ENCODE measurements at places on chromosomes 1 and 21.

- DNase-seq: peak; percentile 86
Measured at GRCh38 chr1:160993544-160994193, 27.3 kb downstream of the F11R start.

GRCh38 chr1:111585447-111586086 is 34.0 kb upstream of the RAP1A start:
- no peak for DNase-seq

- DNase-seq: no peak
Measured at GRCh38 chr1:94798054-94798453, 22.1 kb upstream of the SLC44A3 start.

DNA sequence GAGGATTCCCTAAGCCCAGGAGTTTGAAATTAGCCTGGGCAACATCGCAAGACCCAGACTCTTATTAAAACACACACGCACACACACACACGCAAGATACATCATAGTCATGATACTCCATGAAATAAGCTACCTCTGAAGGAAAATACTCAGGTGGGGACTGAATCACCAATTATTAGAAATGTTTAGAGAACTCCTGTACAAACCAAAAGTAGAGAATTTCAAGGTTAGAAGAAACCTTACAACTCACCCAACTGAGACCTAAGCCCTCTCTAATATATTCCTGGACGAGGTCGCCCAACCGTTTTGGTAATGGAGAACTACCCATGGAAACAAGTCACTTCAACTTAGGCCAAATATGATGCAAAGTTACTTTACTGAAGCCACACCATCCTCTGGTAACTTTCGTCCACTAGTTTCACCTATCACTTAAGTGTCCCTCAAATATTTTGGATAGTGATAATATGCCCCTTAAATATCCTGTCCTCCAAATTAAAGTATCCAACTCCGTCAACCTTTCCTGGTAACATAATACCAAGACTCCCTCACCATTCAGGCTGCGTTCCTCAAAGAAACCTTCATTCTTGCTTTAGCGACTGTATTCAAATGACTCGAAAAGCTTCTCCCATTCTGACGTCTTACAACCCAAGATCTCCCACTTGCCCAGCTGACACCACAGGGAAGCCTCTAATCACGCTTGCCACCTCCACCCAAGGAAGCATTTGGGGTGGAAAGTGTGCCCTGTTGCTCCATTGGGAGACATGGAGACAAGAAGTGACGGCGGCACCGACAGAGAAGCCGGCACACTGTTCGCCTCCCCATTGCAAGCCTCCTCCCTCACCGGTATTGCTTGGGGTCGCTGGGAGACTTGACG is 856 bp downstream of the NRDC start:
- peak; percentile 41 for DNase-seq

DNA sequence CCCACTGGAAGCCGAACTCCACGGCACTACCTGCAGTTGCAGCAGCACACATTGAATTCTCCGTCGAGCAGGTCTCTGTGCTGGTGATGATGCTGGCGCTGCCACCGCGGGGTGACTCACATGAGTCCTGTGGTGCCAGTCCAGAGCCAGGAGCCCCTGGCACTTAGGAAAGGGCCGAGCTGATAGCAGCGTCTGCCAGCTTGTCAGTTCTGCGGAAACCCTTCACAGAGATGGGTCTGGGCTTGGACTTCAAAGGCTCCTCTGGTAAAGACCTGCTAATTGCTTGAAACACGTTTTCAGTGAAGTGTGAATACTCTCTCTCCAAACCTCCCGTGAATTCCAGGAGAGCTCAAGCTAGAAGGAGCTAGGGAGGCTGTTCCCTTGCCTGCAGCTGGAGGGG is 92.2 kb downstream of the GRIK3 start:
- no peak for DNase-seq

GRCh38 chr1:15952317-15953258 is 23.3 kb downstream of the ZBTB17 start:
- peak; percentile 86 for DNase-seq

GRCh38 chr1:207519505-207520399 is 23.8 kb downstream of the CR1 start:
- peak; percentile 48 for DNase-seq

- peak; percentile 18 for DNase-seq
Measured at GRCh38 chr1:197481101-197481500, 213.0 kb downstream of the CRB1 start.

DNA sequence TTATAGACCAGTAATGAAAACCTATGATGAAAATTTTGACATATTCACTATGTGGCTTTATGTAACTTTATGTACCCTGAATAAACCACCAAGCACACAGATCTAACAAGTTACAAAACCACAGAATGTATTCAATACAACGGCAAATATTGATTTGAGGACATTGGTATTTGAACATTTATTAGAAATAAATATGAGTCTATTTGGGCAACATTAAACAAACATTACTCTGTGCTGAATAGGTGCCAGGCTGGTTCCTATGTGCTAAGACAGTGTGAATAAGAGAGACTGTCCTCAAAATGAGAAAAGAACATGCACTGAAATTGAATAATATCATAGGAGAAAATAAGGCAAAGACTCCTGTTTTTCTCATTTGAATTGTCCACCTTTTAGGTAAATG is 1341.2 kb downstream of the PLA2G4A start:
- no peak for DNase-seq

- DNase-seq: peak; percentile 14
Measured at GRCh38 chr1:155126556-155127104, 1.0 kb upstream of the EFNA1 start.

DNA sequence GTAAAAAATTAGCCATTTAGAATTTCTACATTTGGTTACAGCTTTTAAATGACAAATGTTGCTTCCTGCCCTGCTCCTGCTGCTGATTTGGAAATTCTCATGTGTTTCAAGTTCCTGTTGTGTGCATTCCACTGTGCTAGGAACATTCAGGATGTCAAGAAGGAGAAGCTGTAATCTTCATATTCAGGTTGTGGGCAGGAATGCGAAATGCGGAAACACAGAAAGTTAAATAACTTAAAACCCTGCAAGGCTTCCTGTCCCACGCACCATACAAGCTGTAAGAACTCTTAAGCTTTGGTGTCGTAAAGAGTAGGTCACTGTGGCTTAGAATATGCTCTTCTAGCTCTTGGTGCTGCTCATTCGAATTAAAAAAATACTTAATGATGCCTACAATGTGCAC is 52.6 kb downstream of the S100B start:
- DNase-seq: no peak

DNA sequence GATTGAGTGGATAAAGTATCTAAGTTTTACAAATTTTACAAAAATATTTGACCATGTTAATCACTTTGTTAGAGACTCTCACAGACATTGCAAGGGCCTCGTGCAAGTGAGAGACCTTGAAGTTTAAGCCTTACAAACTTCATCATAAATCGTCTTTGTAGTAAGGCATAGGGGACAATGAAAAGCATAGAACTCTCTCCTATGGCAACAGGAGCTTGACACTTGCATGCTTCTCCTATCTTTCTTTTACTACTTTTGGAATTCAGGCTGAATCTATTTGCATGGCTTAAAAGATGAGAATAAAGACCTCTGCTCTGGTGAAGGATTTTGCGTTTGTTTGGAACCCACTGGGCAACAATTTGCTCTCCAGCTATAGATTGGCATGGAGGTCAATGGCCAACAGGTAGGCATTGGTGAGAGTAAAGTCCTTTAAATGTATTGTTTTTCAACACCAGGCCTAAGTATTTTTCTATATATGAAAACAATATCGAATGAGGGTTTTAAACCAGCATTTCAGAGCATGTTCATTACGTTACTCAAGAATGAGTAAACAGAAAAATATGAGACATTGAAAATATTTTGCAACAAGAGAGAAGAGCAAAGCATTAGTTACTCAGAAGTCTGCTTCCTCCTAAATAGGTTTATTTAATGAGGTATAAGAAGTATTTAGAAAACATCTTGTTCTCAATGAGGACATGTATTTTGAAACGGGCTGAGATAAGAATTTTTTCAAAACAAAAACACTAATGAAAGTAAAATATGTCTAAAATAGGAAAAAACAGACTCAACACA is 192.2 kb downstream of the TGFB2 start:
- DNase-seq: peak; percentile 82

DNA sequence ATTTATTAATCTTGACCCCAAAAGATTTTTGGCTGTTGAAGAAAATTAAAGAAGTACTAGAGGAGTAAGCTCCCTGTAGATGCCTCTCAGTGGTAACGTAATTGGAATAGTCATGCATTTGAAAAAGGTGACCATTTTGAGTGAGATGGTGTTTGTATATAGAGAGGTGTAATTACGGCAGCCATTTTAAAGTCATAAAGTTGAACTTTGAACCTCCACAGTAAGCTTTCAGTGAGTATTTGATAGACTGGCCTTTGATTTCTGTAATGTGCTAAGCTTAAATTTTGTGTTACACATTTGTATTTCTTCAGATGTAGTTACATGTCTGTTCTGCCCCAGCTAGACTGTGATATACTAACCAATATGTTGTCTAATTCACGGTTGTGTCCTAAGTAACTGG is 21.5 kb upstream of the TMCO2 start:
- DNase-seq: no peak

DNA sequence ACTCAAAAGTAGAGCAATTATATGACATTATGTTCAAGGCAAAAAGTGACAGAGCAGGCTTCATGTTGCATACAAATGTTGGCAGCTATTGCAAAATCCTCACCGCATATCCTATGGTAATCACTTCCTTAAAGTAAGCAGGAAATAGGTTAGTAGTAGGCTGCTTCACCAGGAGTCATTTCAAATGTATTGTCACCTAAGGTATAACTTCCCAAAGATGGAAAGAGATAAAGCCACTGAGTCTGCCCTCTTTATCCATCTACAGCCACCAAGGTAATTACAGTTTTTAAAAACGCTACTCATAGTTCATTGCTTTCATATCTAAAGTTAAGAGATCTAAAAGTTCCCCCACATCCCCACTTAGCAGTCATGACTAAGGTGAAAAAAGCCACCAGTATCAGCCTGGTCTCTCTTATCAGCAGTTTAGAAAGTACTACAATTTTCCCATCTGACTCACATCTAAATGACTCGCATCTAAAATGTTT is 31.6 kb upstream of the UBE2U start:
- peak; percentile 48 for DNase-seq

GRCh38 chr1:247468481-247469140 is 10.7 kb upstream of the OR2B11 start:
- no peak for DNase-seq

DNA sequence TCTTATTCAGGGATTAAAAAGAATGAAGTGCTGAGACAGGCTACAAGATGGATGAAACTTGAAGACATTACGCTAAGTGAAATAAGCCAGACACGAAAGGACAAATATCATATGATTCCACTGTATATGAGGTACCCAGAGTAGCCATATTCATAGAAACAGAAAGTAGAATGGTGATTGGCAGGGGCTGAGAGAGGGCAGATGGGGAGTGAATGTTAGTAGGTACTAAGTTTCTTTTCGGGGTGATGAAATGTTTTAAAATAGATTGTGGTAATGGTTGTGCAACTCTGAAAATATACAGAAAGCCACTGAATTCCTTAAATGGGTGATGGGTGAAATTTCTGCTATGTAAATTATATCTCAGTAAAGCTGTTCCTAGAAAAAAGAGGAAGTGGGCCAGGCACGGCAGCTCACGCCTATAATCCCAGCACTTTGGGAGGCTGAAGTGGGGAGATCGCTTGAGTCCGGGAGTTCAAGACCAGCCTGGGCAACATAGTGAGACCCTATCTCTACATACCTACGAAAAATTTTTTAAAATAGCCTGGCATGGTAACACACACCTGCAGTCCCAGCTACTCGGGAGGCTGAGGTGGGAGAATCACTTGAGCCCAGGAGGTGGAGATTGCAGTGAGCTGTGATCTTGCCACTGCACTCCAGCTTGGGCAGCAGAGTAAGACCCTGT is 15.9 kb downstream of the SLC27A3 start:
- DNase-seq: peak; percentile 95

GRCh38 chr1:167714098-167714438 is 7.7 kb upstream of the MPZL1 start:
- peak; percentile 90 for DNase-seq

GRCh38 chr1:87872189-87872588 is 543.5 kb downstream of the LMO4 start:
- no peak for DNase-seq

DNA sequence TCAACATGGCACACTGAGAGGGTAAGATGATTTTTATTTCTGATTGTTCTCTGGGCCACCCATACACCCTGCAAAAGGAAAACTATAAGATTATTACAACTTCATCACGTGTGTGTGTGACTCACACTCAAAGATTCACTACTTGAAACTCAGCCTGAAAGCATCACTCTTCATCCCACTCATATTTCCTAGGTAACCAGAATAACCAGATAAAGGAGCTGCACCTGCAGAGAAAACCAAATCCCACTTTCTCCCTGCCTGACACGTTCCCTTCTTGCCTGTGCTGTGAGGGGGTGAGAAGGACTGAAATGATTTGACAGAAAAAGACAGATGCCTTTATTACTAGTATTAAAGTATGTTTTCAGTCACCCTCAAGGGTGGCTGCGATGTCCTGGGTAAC is 131.6 kb downstream of the TGFBR3 start:
- DNase-seq: no peak

DNA sequence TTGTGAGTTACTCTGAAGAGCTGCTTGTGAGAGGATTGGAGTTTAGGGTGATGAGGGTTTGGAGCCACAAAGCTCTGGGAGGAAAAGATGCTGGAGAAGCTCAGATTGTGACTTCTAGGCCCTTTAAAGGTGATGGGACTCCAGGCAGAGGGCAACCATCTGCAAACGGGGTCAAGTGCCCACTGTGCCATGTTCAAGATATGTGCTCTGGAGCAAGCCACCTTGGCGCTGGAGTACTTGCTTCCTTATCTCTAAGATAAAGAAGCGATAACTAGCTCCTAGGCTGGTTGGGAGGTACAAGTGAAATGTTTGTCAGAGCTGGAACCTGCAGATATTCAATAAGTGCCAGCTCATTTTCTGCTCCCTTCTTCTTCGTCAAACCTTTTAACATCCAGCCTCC is 14.3 kb upstream of the FOXE3 start:
- DNase-seq: no peak

DNA sequence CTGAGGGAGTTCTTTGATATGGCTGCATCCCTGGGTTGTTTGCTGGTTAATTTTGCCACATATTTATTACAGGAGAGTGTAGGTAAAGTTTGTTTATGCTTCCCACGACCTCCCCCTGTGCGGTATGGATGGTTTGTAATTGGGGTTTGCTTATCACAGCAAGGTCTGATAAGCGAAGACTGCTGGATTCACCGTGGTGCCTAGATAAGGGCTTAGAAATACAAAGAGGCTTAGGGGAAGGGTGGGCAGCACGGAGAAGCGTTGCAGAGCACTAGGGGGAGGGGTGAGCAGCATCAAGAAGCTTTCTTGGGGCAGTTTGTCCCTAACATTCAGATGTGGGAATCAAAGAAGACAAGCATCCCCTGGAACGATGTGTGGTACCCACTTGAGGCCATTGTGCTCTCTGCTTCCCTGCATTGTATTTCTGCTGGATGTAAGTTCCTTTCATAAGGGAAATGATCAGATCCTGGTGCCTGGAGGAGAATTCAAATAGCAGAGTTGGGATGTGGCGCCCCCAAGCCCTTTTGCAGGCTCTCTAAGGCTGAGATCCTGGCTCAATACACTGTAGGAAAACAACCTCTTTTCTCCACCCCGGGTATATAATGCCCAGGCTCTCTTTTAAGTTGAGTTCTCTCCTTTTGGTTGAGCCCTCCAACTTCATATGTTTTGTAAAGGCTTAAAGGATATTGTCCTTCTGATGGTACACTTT is 598.1 kb upstream of the ADGRL4 start:
- no peak for DNase-seq
